ENCODE measurements at places on chromosomes 2 and 18. TPM values are rescaled to one million over a fixed set of nuclear protein-coding genes. Genes with fewer than 3 reads are reported as not detected.

The FAM124B gene
- total RNA-seq: 13.1 TPM

The SH3YL1 gene
- 155 TPM for total RNA-seq

The ABCB6 gene
- total RNA-seq: 25.7 TPM

The GCC2 gene
- total RNA-seq: 110 TPM

The CRYBA2 gene
- not detected for total RNA-seq

The DUSP2 gene
- total RNA-seq: 18.5 TPM

The DSC2 gene
- 7.1 TPM for total RNA-seq

The LRATD1 gene
- 15.4 TPM for total RNA-seq

The ALPP gene
- not detected for total RNA-seq

The L3MBTL4 gene
- total RNA-seq: 6.7 TPM

The SPEG gene
- total RNA-seq: 31.2 TPM

The OBSL1 gene
- 43.5 TPM for total RNA-seq

The MSTN gene
- 5.8 TPM for total RNA-seq

The ANKRD30B gene
- total RNA-seq: not detected

The GCG gene
- not detected for total RNA-seq

The DLGAP1 gene
- 7.5 TPM for total RNA-seq

The SLC25A12 gene
- total RNA-seq: 56.0 TPM

The TSHZ1 gene
- total RNA-seq: 10.3 TPM

The LAMA3 gene
- total RNA-seq: 32.3 TPM

The MDH1B gene
- 1.2 TPM for total RNA-seq

The TMEM182 gene
- total RNA-seq: 28.0 TPM

The ERMN gene
- not detected for total RNA-seq

The REG3A gene
- total RNA-seq: not detected

The PROM2 gene
- 13.6 TPM for total RNA-seq

The TMEM200C gene
- 2.2 TPM for total RNA-seq

The MAP2 gene
- total RNA-seq: 13.5 TPM

The CRYGD gene
- total RNA-seq: 0.95 TPM

The COL6A3 gene
- total RNA-seq: 1,173 TPM

The NTSR2 gene
- total RNA-seq: not detected

The FRZB gene
- 3.7 TPM for total RNA-seq

The CTNNA2 gene
- 14.0 TPM for total RNA-seq

The ALKAL2 gene
- total RNA-seq: 6.7 TPM

The CFAP65 gene
- not detected for total RNA-seq

The PDE1A gene
- total RNA-seq: 49.9 TPM

The PTPN2 gene
- total RNA-seq: 36.9 TPM

The HRH4 gene
- total RNA-seq: 0.26 TPM

The TRPM8 gene
- total RNA-seq: not detected

The MRPL33 gene
- 102 TPM for total RNA-seq

The PIAS2 gene
- 75.4 TPM for total RNA-seq
